Stimulated activated CD8-positive, alpha-beta memory T cell treated with anti-CD3 and anti-CD28 coated beads, Interleukin-7, amount 100 ng/mL, for 1 hour (primary cell): ENCODE measurements at places on chromosomes 11 and 22.

- DNase-seq, result no peak
Observed at GRCh38 chr11:124256076-124256475, at the start of gene OR8G5. TSS of gene OR8G5 (plus strand) at chr11:124256376. CDS start at chr11:124264932, 8,556 bp downstream.

GRCh38 chr11:83816572-83817187, 530.5 kb upstream of the CCDC90B start:
- DNase-seq, result no peak

DNA sequence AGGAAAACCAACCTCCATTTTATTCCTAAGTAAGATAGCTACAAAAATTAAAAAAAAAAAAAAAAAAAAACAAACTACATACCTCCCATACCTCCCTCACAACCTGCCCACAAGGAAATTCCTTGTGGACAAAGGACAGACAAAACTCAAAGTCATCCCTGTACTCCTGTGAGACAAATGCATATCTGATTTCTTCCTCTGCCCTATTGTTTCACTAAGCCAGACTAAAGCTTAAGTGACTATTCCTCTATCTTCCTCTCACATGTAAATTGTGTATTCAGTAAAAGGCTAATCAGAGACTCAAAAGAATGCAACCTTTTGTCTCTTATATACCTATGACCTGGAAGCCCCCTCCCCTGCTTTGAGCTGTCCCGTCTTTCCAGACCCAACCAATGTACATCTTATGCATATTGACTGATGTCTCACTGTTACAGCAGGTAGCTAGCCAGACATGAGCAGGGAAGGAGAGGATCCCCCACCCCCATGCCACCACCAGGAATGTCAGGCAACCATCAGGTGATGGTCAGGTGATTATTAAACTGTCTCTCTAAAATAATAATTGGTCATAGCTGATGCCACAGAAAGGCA, 289.4 kb downstream of the SBF2 start:
- no peak for DNase-seq

GRCh38 chr22:18066181-18066859, 11.5 kb upstream of the PEX26 start:
- no peak for DNase-seq

DNA sequence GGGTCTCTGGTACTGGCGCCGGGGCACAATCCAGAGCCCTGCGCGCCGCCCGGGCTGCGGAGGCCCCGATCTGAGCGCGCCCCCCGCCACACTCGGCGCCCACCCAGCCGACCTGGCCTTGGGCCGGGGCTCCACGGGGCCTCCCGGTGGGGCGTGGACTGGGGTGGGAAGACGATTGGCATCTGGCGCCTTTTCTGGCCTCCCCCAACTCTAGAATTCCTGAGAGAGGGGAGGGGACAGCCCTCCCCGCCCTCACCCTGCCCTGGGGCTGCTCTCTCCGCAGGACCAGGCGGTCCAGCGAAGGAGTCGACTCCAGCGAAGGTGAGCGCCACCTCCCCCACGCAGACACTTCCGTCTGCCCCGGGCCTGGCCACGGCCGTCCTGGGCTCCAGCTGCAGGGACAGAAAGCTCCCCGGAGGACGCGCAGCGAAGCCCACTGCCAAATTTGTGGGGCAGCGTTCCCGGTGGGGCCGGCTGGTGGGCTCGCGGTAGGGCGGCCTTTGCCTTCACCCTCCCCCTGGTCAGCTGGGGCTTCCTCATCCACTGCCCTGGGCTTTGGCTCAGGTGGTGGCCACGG, 593 bp downstream of the SSH3 start:
- DNase-seq, result no peak

- no peak for DNase-seq
Observed at GRCh38 chr22:36022162-36022561, 6.5 kb downstream of the RBFOX2 start.

GRCh38 chr11:26930518-26931247, 63.2 kb upstream of the FIBIN start:
- no peak for DNase-seq

- DNase-seq, result no peak
Observed at GRCh38 chr22:27647540-27647939, 154.0 kb downstream of the MN1 start.

GRCh38 chr22:27329131-27329850, 472.3 kb downstream of the MN1 start:
- DNase-seq, result no peak

GRCh38 chr11:95363164-95363563, 132.2 kb upstream of the SESN3 start:
- DNase-seq, result no peak

DNA sequence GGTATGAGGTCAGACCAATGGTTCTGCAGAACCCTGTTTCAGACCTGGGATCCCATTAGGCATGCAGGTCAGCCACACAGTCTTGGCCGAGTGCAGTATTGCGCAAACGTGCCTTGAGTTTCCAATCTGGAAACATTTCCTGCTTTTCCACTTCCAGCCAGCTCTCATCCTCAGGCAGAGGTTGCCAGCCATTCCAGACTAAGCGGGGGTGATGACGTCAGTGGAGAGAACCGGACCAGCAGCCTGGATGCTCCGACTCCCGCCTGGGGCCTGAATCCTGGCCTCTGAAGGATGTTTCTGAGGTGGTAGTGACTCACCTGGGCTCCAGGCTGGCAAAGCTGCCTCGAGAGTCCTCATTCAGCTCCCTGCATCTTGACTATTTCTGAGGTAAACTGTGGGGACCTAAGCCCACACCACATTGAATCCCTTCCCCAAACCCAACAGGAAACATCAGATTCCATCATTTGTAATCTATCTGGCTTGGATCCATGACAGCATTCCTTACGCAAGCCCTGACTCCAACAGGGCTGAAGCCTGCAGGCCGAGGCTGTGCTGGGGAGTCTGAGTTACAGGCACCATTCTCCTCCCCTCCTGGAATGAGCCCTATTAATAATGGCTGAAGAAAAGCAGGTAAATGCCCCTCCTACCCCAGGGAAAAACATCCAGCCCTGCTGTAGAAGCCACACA, 83.0 kb downstream of the ABTB2 start:
- DNase-seq, result no peak

DNA sequence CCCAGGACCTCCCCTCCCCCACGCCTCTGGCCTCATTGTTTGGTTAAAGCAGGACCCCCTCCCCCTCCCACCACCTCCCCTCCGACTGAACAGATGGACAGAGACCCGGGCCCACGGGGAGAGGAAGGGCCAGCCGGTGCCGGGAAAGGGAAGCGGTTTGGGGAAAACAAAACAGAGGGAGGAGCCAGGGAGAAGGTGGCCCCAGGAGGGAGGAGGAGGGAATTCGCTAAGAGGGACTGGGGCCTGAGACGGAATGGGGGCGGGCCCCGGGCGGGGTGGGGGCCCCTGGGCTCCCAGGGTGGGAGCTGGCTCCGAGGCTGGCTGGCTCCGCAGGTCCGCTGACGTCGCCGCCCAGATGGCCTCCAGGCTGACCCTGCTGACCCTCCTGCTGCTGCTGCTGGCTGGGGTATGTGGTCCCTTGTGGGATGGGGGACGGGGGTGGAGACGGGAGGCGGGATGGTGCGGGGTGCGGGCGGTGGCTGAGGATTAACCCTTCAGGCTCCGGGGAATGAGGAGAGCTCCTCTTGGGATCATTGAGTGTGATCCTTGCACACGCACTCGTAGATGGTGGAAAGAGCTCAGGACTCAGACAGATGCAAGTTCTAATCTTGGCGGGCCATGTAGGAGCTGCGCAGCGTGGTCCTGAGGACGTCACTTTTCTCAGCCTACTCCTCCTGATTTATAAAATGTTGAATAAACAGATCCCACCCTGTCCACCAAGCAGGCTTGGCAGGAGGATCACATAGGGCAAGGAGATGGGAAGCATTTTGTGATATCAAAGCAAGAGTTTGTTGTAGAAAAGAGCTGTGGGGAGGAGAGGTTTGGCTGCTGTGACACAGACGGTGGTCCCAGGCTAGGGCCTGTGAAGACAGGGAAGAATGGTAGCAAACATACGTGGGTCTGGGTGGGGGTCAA, 688 bp downstream of the SERPING1 start:
- no peak for DNase-seq

DNA sequence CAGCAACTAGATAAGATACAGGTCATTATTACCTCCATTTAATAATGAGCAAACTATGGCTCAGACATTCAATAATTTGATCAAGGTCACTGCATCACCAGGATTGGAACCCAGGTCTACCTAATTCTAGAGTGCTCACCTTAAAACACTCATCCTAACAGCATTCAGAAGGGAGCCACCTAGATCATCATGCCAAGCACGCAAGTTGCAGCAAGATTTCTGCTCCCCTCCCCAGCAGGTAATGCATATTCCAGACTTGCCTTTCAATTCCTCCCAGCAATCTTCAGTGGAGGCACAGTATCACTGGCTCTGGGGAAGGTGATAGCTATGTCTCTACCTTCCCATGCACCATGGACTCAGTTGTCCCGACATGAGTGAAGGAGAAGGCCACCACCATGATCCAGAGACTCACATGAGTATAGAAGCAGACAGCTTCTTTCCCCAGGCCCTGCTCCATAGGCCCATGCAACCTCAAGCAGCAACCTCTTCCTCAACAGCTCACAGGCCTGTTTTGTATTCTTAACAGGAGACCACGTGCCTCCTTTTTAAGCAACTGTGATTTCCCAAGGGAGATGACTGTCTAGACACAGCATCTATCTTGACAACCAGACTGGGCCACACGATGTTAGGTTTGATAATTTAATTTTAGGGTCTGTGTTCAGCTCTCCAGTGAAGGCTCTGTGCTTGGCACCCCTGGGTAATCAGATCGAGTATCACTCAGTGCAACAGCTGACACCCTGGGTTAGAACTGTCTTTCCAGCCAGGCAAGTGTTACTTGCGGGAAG, 36.4 kb downstream of the RAB30 start:
- DNase-seq, result no peak

- DNase-seq, result no peak
Observed at GRCh38 chr11:47986219-47986618, 5.9 kb downstream of the PTPRJ start.

DNA sequence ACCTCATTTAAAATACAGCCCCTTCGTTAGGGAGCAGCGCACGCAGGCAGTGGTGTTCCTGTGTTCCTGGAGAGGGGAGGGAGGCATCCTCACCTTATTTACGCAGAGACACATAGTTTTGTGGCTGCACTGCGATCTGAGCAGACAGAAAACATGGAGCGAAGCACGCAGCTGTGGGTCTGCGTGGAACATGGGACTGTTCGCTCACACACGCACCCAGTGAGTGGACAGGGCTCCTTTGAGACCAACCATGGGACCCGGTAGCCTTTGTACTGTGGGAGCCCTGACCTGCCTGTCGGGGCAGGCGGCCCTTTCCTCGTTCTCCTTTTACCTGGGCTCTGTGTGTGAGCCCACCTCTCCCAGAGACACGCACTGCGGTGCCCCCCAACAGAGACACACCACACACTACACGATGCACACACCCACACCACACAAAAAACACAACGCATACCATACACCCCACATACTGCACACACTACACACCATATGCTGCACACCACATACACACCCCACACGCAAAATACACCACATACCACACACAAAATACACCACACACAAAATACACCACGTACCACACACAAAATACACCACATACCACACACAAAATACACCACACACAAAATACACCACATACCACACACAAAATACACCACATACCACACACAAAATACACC, 1245.7 kb downstream of the BRD1 start:
- no peak for DNase-seq

DNA sequence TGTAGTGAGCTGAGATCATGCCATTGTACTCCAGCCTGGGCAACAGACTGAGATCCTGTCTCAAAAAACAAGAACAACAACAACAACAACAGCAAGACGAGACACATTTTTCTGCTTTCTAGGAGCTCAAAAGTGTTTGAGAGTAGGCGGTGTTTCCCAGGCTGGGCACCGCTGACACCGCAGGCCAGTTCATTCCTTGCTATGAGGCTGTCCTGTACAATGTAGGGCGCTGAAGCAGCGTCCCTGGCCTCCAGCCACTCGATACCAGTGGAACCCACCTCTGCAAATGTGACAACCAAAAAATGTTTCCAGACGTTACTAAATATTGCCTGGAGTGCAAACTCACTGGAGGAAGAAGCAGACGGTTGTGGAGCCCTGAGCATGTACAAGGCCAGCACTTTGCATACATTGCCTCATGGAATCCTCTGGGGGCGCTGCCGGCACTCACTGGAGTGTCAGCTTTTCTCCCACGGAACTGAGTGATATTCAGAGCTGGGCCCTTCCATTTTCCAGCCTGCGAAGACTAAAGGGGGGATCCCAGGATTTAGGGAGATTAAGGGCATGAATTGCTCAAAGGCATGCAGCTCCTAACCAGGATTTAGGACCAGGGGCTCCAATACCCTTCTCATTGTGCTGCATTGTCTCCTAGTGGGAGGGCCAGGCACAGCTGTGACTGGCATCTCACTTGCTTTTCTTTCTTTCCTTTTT, 5.8 kb upstream of the MIEF1 start:
- no peak for DNase-seq

- DNase-seq, result no peak
Observed at GRCh38 chr22:27525711-27526110, 275.8 kb downstream of the MN1 start.

DNA sequence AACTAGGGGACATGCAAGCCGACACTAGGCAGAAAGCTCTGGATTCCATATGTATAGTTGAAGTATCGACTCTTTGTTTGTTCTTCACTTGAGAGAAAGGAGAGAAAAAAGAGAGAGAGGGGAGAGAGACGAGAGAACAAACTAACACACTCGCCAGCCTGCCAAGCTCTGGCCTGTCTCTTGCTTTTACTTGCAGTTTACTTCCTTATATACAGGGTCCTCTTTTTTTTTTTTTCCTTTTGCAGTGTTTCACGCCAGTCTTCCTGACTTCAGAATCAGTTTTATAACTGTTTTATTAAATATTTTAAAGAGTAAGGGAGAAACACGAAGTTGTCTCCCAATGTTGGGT, 19.9 kb downstream of the TEAD1 start:
- DNase-seq, result no peak

DNA sequence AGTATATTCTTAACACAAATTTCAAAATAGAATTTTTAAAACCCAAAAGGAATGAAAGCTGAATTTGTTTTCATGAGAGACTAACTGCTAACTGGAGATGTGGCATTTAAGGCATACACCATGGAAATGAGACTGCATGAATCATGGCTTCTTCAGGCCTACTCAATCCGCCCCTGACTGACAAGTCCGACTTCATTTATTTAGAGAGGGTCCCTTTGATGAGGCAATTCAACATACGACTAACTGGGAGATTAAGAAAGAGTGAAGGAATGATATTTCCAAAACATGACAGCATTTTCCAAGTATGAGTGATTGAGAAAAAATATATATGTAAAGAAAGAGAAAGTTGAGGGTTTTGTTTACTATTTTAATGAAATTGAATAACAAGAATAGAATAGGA, 720.1 kb downstream of the DLG2 start:
- no peak for DNase-seq

DNA sequence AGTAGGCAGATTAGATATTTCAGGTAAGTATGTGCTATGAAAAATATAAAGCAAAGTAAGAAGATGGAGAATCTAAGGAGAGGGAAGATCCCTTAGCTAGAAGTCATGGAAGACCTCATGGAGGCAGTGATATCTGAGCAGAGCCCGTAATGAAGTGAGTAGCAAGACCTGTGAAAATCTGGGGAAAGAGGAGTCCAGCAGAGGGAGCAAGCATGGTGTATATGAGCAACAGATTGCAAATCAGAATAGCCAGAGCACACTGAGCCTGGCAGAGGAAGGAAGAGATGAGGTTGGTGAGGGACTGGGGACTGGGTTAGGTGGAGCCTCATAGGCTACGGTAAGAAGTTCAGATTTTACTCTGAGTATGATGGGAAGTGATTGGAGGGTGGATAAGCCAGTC, 9.4 kb downstream of the LHFPL7 start:
- no peak for DNase-seq

- no peak for DNase-seq
Observed at GRCh38 chr22:47918276-47918921, 1155.9 kb downstream of the TBC1D22A start.
